Natural killer cell treated with Interleukin-12 subunit alpha and Interleukin-12 subunit beta and Interleukin-15 and Interleukin-18, amount 100 ng/mL, for 72 hours (primary cell): ENCODE measurements at places on chromosomes 2 and 18. TPM values are rescaled to one million over a fixed set of nuclear protein-coding genes. Genes with fewer than 3 reads are reported as not detected.

The SEPTIN10 gene
- 1.9 TPM for total RNA-seq

DNA sequence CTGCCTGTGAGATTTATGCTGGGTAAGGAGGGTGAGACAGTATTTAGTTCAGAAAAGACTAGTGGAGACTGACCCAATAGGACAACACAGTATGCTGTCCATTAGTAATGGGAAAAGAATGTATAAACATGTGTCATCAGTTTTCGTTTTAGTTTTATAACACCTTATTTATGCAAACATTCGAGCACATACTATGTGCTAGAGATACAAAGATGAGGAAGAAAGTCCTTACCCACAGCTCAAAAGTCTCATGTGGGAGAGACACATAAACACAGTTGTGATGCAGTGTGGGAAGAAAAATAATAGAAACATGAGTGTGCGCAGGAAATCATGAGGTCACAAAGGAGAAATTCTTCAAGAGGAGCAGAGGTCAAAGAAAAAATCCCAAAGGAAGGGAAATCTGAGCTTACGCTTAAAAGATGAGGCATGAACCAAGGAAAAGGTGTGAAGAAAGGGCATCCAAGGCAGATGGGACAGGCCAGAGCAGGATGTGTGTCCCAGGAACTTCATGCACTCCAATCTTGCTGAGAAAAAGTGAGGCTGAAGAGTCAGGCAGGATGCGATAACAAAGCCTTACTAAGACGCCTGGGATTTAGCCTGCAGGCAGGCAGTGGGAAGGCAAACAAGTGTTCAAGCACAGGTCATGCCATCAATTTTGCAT, 8.1 kb downstream of the METTL21A start:
- no peak for DNase-seq

The STAMBP gene
- 40.6 TPM for total RNA-seq

- no peak for DNase-seq
Observed at GRCh38 chr18:48839819-48840490, 110.8 kb downstream of the SMAD7 start.

GRCh38 chr18:54215069-54215468, 9.4 kb downstream of the MBD2 start:
- no peak for DNase-seq

GRCh38 chr2:159860581-159861310, 62.7 kb upstream of the CD302 start:
- DNase-seq: no peak

GRCh38 chr18:57775937-57776336, 27.2 kb downstream of the ATP8B1 start:
- no peak for DNase-seq

The LRRFIP1 gene
- 125 TPM for total RNA-seq

DNA sequence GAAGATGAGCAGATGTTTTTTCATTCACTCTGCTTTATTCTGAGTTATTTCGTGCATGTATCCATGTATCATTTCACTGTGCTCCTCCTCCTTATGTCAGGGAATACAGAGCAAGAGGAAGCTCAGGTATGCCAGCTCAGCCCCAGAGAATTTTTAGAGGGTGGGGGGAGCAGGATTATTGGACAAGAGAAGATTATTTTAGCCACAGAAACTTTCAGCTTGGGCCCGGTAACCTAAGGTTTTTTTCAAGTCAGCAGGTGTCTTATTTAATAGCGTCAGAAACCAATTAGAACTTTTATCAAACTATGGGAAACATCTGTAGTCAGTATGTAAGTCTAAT, 232.9 kb upstream of the SIX3 start:
- DNase-seq: no peak

The RESP18 gene
- not detected for total RNA-seq

GRCh38 chr2:239920693-239921365, 104.3 kb downstream of the NDUFA10 start:
- DNase-seq: no peak

DNA sequence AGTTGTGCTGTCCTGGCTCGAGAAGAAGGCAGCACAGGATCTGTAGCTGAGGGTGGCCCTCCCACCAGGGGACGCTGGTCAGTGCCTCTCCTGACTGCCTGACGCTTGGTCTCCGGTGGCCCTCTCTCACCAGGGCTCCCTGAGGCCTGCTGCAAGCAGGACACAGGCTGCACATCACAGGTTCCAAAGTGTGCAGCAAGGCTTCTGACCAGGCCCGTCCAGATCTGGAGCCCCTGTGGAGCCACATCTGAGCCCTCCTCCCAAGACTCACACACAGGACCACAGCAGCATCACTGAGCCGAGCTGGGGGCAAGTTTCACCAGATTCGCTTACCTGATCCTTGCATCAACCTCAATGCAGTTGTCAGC, 12.1 kb downstream of the AMER3 start:
- no peak for DNase-seq

DNA sequence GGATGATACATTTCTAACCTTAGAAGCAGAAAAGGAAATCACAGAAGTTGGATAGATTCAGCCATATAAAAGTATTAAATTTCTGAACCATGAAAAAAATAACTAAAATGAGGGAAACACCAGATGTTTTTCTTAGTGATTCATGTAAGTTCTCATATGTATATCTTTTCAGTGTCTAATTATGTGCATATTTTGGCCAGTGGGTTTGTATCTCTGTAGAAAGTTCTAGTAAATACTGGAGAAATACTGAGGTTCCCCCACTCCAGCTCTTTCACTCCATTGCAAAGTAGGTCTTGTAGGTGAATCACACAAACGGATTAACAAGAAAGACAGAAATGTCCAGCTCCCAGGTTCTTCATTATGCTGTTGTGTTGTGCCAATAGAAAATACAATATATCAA, 222.3 kb downstream of the NEDD4L start:
- no peak for DNase-seq

- no peak for DNase-seq
Observed at GRCh38 chr2:68878071-68878711, 7.0 kb upstream of the BMP10 start.

The FAM237A gene
- not detected for total RNA-seq

The REG3A gene
- not detected for total RNA-seq

DNA sequence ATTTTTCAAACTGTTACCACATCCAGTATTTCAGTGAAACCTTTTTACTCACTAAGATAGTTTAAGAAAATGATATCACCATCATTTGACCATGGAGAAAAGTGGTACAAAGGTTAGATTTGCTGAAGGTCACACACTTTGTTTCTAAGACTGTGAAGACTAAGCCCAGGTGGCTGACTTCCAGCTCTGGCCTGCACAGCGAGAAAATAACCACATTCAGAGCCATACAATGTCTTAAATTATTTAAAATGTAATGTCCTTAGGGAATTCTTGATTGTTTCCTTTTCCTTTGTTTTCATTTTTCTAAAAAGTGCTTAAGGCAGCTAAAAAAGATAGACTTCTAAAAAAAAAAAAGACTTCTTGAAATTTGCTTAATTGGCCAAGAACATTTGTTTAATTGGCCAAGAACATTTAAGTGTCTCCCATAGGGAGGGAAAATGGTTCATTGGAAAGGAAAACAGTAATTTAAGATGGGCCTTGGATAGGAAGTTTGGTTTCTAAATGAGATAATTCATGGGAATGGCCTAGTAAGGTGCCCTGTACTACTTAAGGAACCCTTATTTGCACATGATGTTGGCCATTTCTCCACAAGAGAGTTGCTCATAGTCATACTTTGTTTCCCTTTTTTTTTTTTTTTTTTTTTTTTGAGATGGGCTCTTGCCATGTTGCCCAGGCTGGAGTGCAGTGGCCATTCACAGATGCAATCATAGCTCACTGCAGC, 45.2 kb downstream of the CYP1B1 start:
- DNase-seq: no peak

DNA sequence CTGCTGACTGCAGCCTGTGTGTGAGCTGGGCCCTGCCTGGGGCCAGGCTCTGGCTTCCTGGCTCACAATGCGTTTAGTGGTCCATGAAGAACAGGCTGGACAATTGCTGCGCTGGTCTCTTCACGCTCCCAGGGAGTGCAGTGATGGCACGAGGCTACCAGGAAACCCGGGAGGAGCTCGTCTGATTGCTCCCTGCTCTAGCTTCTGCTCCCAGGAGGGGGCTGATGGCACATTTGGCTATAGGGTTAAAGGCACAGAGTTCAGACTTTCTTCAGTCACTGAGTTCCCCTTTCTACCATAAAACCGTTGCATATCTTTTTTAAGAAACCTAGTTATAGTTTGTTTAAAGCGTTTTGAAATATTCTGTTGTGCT, 60.1 kb downstream of the KCNF1 start:
- DNase-seq: no peak

- DNase-seq: no peak
Observed at GRCh38 chr2:177393824-177394593, 1.4 kb downstream of the AGPS start.

GRCh38 chr18:35573531-35573930, 8.0 kb upstream of the GALNT1 start:
- DNase-seq: no peak

DNA sequence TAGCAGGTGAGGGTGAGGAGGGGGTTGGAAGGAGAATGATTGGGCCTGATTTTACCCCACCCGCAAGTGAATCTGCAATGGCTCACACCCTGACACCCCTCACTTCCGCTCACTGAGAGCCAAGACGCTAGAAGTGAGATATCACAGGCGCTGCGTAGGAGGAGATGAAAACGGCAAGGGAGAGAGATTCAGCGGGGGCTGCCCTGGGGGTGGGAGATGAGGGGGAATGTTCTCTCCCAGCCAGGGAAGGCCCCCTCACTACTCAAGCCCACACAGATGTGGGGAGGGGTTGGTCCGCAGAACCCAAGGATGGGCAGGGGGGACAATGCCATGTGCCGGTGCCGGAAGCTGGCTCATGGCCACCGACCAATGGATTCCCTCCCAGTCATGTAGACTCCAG, 32.9 kb downstream of the LOXHD1 start:
- DNase-seq: no peak

DNA sequence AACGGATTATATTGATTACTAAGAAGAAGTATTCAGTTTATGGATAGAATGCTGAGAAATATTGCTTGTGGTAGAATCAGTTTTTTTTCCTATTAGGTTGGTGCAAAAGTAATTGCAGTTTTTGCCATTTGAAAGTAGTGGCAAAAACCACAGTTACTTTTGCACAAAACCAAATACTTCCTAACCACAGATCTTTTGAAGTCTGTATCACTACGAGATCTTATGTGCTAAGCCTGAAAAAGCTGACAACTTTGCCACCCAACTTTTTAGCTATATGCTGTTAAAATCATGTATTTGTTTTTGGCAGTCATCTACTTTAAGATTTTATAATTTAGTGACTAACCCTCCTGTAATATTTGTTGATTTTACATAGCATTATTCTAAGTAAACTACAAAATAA, 24.6 kb downstream of the DNAJC10 start:
- DNase-seq: no peak

The TACR1 gene
- not detected for total RNA-seq

The RAB6C gene
- not detected for total RNA-seq

- DNase-seq: no peak
Observed at GRCh38 chr2:67733517-67733916, 329.3 kb downstream of the C1D start.

DNA sequence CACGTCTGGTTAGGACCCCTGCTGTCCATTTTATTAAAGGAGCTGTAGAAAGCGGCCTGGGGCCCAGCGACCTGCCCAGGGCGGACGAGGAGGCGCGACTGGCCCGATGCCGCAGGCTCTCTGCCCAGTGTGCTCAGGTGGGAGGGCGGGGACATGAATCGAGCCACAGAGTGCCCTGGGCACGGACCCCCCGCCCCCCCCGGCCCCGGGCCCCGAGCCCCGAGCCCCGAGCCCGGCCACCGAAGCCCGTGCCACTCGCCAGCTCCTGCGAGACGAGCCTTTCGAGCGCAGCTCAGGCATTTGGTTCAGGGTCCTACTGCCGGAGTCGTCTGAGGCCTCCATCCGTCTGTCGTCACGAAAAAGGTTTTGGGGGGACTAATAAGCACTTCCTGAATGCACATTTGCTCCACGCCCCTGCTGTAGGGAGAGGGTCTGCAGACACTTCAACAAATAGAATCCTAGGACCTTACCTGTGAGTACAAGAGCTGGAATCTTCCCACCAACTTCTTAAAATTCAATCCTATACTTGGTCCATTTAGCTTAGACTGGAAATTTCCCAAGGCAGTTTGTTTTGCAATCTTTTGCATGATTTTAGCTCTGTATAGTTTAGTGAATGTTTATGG, 602 bp upstream of the ADAM17 start:
- no peak for DNase-seq

GRCh38 chr18:73664896-73665295, 482.7 kb downstream of the FBXO15 start:
- no peak for DNase-seq

The SRD5A2 gene
- not detected for total RNA-seq

- no peak for DNase-seq
Observed at GRCh38 chr2:195709901-195710806, 53.1 kb downstream of the SLC39A10 start.

The ST8SIA5 gene
- 0.17 TPM for total RNA-seq
